Dorsolateral prefrontal cortex (tissue), 122 donors: ENCODE measurements at places on chromosomes 6 and 20. TPM values are rescaled to one million over a fixed set of nuclear protein-coding genes. Genes with fewer than 3 reads are reported as not detected.

DNA sequence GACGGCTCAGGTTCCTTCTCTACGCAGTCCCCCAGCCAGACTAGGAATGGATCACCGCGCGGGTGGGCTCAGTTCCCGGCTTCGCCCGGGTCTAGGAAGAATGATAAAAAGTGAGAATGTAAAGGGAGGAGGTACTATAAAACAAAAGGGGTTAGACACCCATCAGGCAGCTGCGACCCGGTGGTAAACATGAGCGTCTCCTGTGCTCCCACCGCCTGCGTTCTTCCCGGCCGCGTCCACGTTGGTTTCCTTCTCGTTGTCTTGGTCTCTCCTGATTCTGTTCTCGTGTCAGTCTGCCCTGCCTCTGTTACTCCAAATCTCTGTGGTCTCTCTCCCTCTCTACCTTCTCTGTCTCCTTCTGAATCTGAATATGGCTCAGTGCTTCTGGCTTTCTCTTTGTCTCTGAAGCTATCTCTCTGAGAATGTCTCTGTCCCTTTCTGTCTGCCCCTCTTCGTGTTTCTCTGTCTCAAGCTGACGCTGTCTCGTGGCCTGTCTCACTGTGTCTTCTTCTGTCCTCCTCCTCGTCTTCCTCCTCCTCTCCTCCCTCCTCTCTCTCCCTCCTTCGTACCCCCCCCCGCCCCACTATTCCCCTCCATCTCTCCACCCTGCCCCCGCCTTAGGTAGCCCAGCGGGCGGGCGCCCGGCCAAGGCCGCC, 41.6 kb upstream of the FOXP4 start:
- DNase-seq = no peak

DNA sequence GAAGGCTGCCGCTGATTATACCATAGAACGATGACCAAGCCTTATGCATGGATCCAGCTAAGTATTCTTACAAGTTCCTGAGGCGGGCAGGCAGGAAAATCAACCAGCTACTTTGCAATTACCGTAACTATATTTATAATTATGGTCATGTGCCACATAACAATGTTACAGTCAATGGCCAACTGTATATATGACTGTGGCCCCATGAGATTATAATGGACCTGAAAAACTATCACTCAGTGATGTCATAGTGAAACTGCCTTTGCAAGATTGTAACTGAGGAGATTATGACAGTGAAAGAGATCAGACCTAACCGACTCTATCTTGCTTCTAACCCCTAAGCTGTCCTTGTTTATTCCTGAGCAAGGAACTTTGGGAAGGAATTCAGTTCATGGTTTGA, 33.1 kb upstream of the FAM135A start:
- no peak for DNase-seq

DNA sequence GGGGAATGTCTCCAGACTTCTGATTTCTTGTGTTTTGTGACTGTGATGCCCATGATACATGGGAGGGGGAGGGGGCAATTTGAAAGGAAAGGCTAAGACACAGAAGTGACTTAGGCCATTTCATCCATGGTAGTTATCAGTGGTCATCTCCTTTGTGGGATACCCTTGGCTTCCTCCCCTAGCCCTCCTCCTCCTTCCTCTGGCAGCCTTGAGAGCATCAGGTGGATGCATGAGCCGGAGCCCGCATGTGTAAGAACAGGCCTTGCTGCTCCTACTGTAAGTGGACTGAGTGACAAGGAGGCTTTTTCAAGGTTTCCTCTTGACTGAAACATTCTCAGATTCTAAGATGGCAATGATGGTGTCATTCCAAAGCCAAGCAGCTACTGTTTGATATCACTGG, 874 bp downstream of the CD83 start:
- DNase-seq = no peak

GRCh38 chr6:12068899-12069557, 56.9 kb downstream of the HIVEP1 start:
- no peak for DNase-seq

GRCh38 chr6:157162766-157163433, 160.4 kb downstream of the TMEM242 start:
- DNase-seq = no peak

GRCh38 chr6:38678178-38678760, 24.7 kb downstream of the GLO1 start:
- DNase-seq = no peak

GRCh38 chr6:10451394-10451793, 36.5 kb upstream of the TFAP2A start:
- no peak for DNase-seq

- DNase-seq = no peak
Measured at GRCh38 chr20:25253606-25254275, 5.9 kb downstream of the PYGB start.

- no peak for DNase-seq
Measured at GRCh38 chr6:135162678-135163439, 18.2 kb upstream of the MYB start.

- no peak for DNase-seq
Measured at GRCh38 chr20:22770241-22770800, 185.9 kb upstream of the FOXA2 start.

GRCh38 chr6:167751579-167752115, 75.1 kb upstream of the AFDN start:
- DNase-seq = no peak

DNA sequence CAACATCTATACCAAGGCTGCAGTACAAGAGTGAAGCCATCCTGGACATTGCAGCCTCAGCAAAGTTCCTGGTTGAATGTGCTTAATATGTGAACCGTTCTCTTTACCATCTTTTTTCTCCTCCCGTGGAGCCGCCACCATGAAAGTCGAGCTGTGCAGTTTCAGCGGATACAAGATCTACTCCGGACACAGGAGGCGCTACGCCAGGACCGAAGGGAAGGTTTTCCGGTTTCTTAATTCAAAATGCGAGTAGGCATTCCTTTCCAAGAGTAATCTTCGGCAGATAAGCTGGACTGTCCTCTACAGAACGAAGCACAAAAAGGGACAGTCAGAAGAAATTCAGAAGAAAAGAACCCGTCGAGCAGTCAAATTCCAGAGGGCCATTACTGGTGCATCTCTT, 8.4 kb upstream of the LINC00237 start:
- no peak for DNase-seq

DNA sequence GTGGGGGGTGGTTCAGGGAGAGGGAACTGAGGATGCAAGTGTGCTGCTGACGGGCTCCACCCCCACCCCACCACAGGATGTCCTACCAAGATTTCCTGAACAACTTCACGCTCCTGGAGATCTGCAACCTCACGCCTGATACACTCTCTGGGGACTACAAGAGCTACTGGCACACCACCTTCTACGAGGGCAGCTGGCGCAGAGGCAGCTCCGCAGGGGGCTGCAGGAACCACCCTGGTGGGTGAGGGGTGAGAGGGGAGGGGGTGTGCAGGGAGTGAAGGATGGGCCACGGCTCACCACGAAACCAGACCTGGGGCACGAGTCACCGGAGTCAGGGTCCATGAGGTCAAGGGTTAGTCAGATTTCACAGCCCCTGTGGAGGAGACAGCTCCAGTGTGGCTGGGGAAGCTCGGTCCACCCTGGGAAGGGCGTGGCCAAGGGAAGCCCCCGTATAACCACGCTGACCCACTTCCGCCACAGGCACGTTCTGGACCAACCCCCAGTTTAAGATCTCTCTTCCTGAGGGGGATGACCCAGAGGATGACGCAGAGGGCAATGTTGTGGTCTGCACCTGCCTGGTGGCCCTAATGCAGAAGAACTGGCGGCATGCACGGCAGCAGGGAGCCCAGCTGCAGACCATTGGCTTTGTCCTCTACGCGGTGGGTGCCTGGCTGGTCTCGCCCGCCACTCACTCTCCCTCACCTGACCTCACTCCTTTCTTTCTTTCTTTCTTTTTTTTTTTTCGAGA, 18.3 kb downstream of the CAPN11 start:
- no peak for DNase-seq

DNA sequence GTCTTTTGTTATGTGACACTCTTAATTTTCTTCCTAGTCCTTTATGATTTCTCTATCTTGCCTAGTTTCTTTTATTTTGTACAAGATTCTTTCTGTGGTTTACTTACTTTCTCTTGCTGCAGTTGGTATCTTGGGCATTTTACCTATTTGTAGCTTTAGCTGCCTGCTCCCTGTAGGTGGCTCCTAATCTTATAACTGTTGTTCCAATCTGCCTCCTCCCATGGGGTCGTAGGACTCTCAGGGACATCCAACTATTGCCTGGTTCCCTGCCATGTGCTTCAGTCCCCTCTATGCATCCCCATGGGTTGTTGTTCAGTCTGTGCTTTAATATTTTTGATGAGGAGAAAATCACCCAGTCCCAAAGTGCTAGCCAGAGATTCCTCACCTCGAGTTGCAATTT, 31.4 kb downstream of the RIN2 start:
- no peak for DNase-seq

Gene LTA
- 0.32 TPM for total RNA-seq

Gene TFAP2A
- not detected for total RNA-seq

Gene BMP5
- 0.91 TPM for total RNA-seq

Gene EBF4
- 32.9 TPM for total RNA-seq

Gene CALHM6
- not detected for total RNA-seq
